ENCODE measurements at places on chromosomes 6 and 20. TPM values are rescaled to one million over a fixed set of nuclear protein-coding genes. Genes with fewer than 3 reads are reported as not detected.

TREM2 gene
- total RNA-seq = not detected

DNA sequence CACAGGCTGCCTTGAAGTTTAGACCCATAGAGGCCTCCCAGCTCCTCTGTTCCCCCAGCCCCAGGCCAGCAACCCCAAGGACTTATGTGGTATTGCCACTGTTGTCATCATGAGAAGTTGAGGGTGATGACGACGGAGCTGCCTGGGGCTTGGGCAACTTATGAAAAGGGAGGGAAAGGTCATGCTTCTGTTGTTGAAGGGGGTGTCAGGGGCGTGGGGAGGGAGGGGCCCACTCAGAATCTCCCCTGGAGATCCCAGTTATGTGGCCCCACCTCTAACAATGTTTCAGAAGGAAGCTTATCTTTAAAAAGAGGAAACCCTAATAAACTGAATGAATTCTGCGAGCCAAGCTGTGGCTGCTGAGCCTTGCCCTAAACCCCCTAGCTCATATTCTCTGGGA lies 4.2 kb downstream of the ADTRP start:
- DNase-seq = no peak

DNA sequence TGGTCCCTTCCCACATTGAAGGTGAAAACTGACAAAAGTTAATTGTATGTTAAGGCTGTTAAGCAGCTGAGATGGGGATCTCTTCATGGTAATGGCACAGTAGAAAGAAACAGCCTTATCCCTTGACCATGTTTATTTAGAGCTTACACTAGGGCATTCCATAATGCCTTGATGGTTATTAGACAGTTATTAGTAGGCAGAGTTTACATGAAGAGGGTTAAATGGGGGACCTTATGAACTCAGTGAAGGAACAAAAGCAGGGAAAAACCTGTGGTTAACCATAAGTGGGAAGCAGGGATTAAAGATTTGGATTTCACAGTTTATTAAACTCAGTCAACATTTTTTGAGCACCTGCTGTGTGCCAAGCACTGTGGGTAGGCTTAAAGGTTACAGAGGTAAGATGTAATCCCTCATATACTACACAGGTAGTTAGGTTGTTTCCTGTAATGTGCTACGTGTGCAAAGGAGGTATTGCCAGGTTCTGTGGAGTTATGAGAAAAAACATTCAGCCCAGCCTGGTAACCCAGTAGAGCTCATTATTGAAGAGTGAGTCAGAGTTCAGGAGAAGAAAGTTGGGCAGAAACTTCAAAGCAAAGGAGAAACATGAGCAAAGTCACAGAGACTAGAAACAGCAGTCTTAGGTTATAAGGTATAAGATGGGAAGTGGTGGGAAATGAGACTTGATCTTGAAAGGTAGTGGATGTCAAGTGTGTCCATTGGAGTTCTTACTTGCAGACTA lies 32.3 kb upstream of the GNRH2 start:
- DNase-seq = peak; percentile 42

GNL1 gene
- 31.1 TPM for total RNA-seq
